ENCODE measurements at places on chromosomes 2 and 18. TPM values are rescaled to one million over a fixed set of nuclear protein-coding genes. Genes with fewer than 3 reads are reported as not detected.

Gene FNDC4
- 7.3 TPM for total RNA-seq

Gene LINC00305
- total RNA-seq, result not detected

Gene KANSL1L
- 8.1 TPM for total RNA-seq

Gene STARD6
- total RNA-seq, result 0.28 TPM

Gene VIT
- total RNA-seq, result under 0.01 TPM
